ENCODE measurements at places on chromosomes 4 and X. TPM values are rescaled to one million over a fixed set of nuclear protein-coding genes. Genes with fewer than 3 reads are reported as not detected.

FUNDC2 gene
- 59.8 TPM for total RNA-seq

PDGFRA gene
- 295 TPM for total RNA-seq

TKTL2 gene
- total RNA-seq = not detected

PPA2 gene
- total RNA-seq = 74.0 TPM

IQSEC2 gene
- 4.2 TPM for total RNA-seq

ADGRL3 gene
- total RNA-seq = 14.1 TPM

CLDN34 gene
- not detected for total RNA-seq

PAGE2B gene
- total RNA-seq = not detected

PPP1R2C gene
- not detected for total RNA-seq

GPRASP3 gene
- 5.0 TPM for total RNA-seq

SUPT20HL1 gene
- not detected for total RNA-seq

HSPA4L gene
- 15.7 TPM for total RNA-seq

RNF212 gene
- 1.7 TPM for total RNA-seq

GPRASP1 gene
- 7.3 TPM for total RNA-seq

ASB5 gene
- total RNA-seq = under 0.01 TPM

TMEM154 gene
- 0.96 TPM for total RNA-seq

GPR143 gene
- under 0.01 TPM for total RNA-seq

RRH gene
- not detected for total RNA-seq

All from regular cardiac myocyte (primary cell).